Muscle of arm (tissue), 14 donors: ENCODE measurements at places on chromosomes 13 and 19.

DNA sequence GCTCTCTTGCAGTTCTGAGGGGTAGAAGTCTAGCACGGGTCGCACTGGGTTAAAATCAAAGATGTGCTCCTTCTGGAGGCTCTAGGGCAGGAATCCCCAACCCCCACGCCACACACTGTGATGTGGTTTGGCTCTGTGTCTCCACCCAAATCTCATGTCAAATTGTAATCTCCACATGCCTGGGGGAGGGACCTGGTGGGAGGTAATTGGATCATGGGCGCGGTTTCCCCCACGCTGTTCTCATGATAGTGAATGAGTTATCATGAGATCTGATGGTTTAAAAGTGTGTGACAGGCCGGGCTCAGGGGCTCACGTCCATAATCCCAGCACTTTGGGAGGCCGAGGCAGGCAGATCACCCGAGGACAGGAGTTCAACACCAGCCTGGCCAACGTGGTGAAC is 26.6 kb upstream of the CALM3 start:
- no peak for DNase-seq

DNA sequence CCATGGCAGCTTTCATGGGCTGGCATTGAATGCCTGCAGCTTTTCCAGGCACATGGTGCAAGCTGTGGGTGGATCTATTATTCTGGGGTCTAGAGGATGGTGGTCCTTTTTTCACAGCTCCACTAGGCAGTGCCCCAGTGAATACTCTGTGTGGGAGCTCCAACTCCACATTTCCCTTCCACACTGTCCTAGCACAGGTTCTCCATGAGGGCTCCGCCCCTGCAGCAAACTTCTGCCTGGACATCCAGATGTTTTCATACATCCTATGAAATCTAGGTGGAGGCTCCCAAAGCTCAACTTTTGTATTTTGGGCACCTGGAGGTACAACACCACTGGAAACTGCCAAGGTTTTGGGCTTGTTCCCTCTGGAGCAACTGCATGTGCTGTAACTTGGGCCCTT is 450.6 kb downstream of the LMO7 start:
- DNase-seq = no peak

DNA sequence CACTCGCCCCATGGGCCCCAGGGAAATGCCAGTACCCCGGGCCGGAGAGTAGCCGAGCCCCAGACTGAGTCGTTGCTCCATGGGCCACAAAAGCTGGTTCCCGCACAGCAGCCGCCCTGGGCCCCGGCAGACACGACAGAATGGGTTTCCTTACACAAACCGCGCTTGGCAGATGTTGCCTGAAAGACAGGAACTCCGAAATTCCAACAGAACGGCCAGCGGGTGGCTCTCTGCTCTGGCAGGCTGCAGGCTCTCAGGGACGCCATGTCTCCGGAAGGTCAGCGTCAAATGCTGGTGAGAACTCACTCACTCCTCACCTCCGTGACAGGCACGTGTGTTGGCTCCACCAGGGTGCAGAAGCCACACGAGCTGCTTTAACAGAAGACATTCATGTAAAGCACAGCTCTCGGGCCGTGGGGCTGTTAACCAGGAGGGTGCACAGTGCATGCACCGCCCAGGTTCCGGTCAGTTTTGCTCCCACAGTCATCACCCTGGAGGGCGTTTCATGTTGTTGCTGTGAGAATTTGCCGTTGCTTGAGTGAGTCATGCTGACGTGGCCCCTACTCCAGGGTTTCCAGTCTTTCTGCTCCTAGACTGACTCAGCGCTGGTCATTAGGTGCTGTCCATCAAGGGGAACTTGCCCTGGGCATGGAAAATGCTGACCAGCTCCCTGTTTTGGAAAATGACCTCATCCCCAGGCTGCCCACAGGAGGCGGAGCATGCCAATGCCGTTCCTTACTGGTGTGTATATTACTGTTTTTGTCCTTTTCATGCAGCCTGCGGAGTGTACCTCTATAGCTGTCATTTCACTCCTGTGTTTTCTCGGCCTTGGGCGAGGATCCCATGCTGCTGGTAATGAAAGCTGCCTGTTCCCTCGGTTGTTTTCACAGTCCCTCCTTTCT is 44.8 kb downstream of the ANKRD10 start:
- peak; percentile 66 for DNase-seq

- no peak for DNase-seq
Measured at GRCh38 chr13:114115191-114115671, 17.2 kb downstream of the RASA3 start.

DNA sequence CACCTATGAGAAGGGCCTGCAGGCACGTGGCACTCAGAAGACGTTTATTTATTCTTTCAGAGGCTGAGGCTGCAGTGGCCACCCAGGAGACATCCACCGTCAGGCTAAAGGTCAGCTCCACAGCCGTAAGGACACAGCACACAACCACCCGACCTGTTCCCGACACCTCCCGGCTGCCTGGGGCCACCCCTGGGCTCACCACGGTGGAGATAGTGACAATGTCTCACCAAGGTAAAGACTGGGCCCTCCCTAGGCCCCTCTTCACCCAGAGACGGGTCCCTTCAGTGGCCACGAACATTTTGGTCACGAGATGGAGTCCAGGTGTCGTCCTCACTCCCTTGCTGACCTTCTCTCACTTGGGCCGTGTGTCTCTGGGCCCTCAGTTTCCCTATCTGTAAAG is 32.5 kb downstream of the SPC24 start:
- DNase-seq = no peak

DNA sequence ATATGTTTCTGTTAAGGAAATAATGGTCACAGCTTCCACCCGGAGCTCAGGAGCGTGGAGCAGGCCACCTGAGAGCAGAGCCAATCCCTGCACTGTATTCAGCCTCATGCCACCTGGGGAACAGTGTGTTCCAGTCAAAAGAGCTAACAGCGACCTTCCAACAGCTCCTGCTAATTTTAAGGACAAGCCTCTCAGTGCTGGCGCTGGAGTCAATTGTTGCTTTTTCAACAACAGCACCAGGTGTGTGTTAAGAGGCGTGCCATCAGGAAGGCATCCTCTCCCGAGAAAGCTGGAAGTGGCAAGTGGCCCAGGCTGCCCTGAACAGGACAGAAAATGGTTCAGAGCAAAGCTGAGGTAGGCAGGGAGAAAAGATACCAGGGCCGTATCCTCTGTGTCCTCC is 102.0 kb downstream of the CACNA1A start:
- DNase-seq = no peak

DNA sequence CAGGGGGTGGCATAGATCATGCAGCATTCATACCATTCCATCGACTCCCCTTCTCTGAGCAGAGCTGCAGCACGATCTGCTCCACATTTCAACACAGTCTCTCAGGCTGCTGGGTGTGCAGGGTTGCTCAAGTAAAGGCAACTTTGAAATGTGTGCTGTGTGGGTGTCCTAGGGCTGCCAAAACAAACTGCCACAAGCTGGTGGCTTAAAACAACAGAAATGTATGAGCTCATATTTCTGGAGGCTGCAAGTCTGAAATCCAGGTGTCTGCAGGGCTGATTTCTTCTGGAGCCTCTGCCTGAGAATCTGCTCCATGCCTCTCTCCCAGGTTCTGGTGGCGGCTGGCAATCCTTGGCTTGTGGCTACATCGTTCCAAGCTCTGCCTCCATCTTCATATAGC is 63.7 kb upstream of the WDFY2 start:
- no peak for DNase-seq

DNA sequence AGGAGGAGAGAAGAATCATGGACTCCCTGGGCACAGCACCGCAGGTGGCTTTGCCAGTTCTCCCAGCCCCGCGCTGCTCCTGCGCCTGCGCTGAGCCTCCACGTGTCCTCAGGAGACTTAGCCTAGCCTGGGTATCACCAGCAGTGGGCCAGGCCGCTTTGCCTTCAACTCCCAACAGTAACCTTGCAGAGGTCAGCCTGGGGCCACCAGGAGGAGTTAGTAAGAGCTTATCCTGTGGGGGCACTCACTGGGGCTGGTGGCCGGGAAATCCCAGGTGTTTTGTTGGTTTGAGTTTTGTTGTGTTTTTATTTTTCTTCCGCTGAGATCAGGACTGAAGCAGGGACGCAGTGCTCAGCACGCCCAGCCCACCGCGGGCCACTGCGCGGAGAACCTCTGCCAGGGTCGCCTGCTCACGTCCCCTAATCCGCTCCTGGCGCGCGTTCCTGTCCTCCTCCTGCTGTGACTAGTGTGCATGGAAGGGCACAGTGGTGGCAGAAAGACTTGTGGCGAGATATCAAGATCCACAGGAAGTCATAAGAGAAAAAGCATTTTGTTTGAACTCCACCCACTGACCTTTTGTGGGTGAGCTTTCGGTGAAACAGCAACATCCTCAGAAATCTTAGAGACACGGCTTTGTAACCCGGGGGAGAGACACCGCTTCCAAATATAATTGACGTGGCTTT is 207.4 kb upstream of the RFC3 start:
- DNase-seq = no peak
